Activated CD8-positive, alpha-beta T cell treated with anti-CD3 and anti-CD28 coated beads, Interleukin-2, amount 10 ng/mL, durations not matched to agents 7 days and 5 days (primary cell): ENCODE measurements at places on chromosomes 12 and 14. TPM values are rescaled to one million over a fixed set of nuclear protein-coding genes. Genes with fewer than 3 reads are reported as not detected.

- peaks cover 25% of the 10 kb centered on the region for H3K27me3 ChIP-seq
- H3K36me3 ChIP-seq: no peaks in the 10 kb centered on the region
- DNase-seq: peak; percentile 86
- H3K27ac ChIP-seq: no peak overlapping the region
- no peak overlapping the region for H3K4me3 ChIP-seq
Observed at GRCh38 chr12:55072083-55072482, 52.3 kb downstream of the NEUROD4 start.

GRCh38 chr12:52557476-52557875, 4.5 kb upstream of the KRT71 start:
- no peak for DNase-seq
- H3K27me3 ChIP-seq: peaks cover 29% of the 10 kb centered on the region
- H3K36me3 ChIP-seq: no peaks in the 10 kb centered on the region
- H3K4me3 ChIP-seq: no peak overlapping the region

- no peak overlapping the region for H3K27ac ChIP-seq
- no peak overlapping the region for H3K4me3 ChIP-seq
- H3K36me3 ChIP-seq: no peaks in the 10 kb centered on the region
- H3K27me3 ChIP-seq: peaks cover 3% of the 10 kb centered on the region
- no peak for DNase-seq
- no peaks in the 10 kb centered on the region for H3K4me1 ChIP-seq
Observed at GRCh38 chr14:99093532-99094517, 178.2 kb downstream of the BCL11B start.

- peaks cover 4% of the 10 kb centered on the region for H3K27me3 ChIP-seq
- peaks cover 14% of the 10 kb centered on the region for H3K4me1 ChIP-seq
- H3K27ac ChIP-seq: no peak overlapping the region
- H3K36me3 ChIP-seq: no peaks in the 10 kb centered on the region
- DNase-seq: no peak
- no peak overlapping the region for H3K4me3 ChIP-seq
Observed at GRCh38 chr12:26271889-26272492, 76.6 kb downstream of the SSPN start.

- peaks cover 57% of the 10 kb centered on the region for H3K36me3 ChIP-seq
- H3K4me3 ChIP-seq: no peak overlapping the region
- H3K27me3 ChIP-seq: no peaks in the 10 kb centered on the region
- H3K4me1 ChIP-seq: no peaks in the 10 kb centered on the region
- DNase-seq: no peak
Observed at GRCh38 chr12:56212361-56212760, 9.4 kb downstream of the RNF41 start.

GRCh38 chr14:33618361-33619105, 332.3 kb downstream of the EGLN3 start:
- no peaks in the 10 kb centered on the region for H3K27me3 ChIP-seq
- H3K36me3 ChIP-seq: no peaks in the 10 kb centered on the region
- no peak overlapping the region for H3K4me3 ChIP-seq
- no peak overlapping the region for H3K27ac ChIP-seq
- DNase-seq: no peak
- H3K4me1 ChIP-seq: no peaks in the 10 kb centered on the region

DNA sequence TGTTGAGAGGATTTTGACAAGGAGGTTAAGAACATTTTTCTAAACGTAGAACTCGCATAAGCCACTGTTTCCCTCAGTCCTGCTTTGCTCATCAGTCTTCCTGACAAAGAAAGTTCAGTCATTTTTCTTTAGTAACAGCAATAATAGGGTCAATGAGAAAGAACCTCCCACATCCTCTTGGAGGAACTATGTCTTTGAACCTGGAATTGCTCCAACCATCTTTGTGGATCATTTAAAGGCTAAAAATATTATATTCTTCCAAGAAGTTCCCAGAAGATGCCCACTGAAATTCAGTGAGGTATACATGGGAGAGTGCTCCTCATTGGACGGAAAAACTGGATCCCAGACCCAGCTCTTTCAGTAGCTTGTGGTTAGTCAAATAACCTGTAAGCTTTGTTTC, 282.8 kb upstream of the FAR2 start:
- DNase-seq: no peak
- H3K27ac ChIP-seq: no peak overlapping the region
- no peaks in the 10 kb centered on the region for H3K36me3 ChIP-seq

- no peak overlapping the region for H3K27ac ChIP-seq
- H3K4me1 ChIP-seq: peaks cover 31% of the 10 kb centered on the region
- peak overlapping the region; percentile 49 for H3K4me3 ChIP-seq
- DNase-seq: no peak
Observed at GRCh38 chr12:1529228-1529861, 65.0 kb downstream of the FBXL14 start.

DNA sequence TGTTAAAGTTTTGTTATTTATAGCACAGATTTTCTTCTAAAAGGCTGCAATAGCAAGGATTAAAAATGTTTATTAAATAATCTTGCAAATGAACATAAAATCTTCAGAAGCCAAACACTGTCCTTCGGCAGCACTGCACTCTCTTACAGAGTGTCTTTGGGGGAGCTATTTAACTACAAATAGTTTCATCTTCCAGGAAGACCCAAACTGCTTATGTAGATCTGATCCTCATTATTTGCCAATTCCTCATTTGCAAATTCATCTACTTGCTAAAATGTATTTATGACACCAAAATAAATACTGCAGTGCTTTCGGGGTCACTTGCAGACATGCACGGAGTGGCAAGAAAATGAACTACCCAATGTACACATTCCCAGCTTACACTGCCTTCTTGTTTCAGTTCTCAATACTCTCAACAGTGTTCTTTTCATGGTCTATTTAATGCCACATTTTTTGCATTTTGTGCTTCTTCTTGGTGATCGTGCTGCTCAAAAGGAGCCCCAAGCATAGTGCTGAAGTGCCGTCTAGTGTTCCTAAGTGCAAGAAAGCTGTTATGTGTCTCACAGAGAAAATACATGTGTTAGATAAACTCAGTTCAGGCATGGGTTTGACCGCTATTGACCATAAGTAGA, 128.1 kb downstream of the PRKD1 start:
- no peak overlapping the region for H3K4me3 ChIP-seq
- H3K27ac ChIP-seq: no peak overlapping the region
- H3K4me1 ChIP-seq: no peaks in the 10 kb centered on the region
- no peaks in the 10 kb centered on the region for H3K36me3 ChIP-seq
- no peak for DNase-seq
- H3K27me3 ChIP-seq: no peaks in the 10 kb centered on the region

ACOT6 gene
- total RNA-seq: not detected

SLC39A2 gene
- total RNA-seq: not detected

NFE2 gene
- not detected for total RNA-seq
